ENCODE measurements at places on chromosomes 2 and 18.

DNA sequence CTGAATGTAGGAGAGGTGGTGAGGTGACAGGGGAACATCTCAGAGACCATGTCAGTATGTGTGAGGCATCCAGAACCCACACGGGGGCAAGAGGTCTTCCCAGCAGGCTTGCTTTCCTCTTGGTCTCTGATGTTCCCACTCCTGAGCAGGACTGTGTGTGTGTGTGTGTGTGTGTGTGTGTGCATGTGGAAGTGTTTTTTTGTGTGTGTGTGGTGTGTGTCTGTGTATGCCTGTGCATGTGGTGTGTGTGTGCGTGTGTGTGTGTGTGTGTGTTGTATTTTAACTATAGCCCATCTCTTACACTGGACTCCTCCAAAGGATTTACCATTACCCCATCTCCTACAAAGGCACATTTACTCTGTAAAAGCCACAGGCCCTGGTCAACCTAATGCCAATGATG, 40.4 kb downstream of the SLC4A5 start:
- DNase-seq = no peak

DNA sequence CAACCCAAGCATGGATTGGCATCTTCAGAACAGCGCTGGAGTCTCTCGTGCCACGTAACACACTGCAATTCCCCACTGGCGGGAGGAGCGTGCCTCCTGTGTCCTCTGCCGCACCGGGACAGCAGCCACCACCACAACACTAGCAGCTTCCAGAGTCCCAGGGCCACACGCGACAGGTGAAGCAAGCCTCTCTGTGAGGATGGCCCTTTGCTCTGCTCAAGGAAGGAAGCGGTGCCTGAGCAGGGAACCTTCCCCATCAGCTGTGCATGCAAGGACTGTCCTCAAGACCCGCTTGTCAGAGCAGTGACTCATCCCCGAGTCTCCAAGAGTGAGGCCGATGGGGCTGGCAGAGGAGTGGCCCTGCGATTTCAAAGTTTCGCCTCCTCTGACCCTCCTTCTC, 44.0 kb downstream of the TTC32 start:
- DNase-seq = no peak

GRCh38 chr2:241598061-241598460, 38.9 kb downstream of the THAP4 start:
- DNase-seq = no peak

GRCh38 chr2:66696374-66696773, 261.4 kb downstream of the MEIS1 start:
- DNase-seq = no peak

DNA sequence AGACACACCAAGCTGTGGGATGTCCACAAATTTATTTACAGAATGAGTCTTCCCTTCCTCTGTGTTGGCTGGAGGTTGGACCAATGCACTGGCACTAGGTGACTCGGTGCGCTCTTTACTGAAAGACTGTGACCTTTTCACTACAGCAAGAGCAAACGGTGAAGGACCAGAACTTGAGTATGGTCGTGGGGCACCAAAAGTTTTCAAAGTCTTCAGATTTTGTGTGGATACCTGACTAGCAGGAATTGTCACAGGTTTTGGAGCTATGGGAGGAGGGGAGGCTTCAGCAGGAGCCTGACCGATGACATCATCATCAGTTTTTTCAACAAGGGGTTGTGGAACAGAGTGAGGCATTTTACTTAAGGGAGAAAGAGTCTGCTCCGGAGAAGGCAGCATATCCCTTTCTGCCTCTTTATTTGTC, 73.0 kb upstream of the GRB14 start:
- no peak for DNase-seq

- DNase-seq = no peak
These were observed 37.8 kb downstream of the PSTPIP2 start for GRCh38 chr18:46034230-46034629.

GRCh38 chr18:49016648-49017539, 66.1 kb upstream of the SMAD7 start:
- peak; percentile 48 for DNase-seq

- DNase-seq = no peak
These were observed 56.5 kb downstream of the TPGS2 start for GRCh38 chr18:36772241-36772723.

DNA sequence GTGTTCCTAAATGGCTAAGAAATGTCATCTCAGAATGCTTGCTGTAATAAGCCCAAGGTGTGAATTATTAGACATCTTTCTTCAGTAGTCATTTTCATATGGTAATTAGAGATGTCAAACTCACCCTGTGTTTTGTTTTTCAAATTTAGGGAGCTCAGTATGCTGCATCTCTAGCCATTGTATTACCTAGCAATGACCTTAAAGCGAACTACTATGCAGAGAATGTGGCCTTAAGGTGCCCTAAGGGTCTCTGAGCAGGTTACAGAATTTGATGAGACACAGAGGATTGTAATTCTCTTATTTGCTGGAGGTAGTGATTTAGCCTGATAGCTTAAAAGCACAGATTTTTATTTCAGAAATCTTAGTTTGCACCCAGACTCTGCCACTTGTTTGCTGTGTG, 1052.6 kb upstream of the DDX18 start:
- no peak for DNase-seq

DNA sequence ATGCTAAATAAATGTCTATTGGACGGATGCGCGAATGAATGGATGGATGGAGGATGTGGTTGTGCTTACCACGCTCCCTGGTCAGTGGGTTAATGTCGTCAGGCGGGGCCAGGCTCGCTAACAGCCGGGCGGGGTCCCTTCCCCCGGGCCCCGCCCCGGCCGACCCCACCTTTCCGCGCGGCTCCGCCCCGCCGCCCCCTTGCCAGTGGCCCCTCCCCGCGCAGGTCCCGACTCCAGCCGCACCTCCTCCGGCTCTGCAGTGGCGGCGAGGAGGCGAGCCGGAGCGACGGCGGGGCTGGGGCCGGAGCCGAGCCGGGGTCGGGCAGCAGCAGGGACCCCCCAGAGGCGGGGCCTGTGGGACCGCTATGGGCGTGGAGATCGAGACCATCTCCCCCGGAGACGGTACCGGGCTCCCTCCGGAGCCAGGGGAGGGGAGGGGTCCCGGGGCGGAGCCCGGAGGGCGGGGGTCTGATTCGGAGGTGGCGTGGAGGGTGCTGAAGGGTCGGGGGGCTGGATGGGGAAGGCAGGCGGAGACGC, at the start of gene FKBP1B:
FKBP1B (plus strand) TSS at position 257 of the 537 bp plus-strand sequence; CDS start at position 366, 109 bp downstream.
- DNase-seq = peak; percentile 69

GRCh38 chr2:33086400-33087015, 139.8 kb downstream of the LTBP1 start:
- no peak for DNase-seq

- no peak for DNase-seq
These were observed 63.4 kb upstream of the ARHGAP28 start for GRCh38 chr18:6666012-6666685.

GRCh38 chr18:57429167-57430078, 5.8 kb upstream of the ONECUT2 start:
- no peak for DNase-seq

- no peak for DNase-seq
These were observed 13.2 kb downstream of the SNORC start for GRCh38 chr2:232883116-232883721.

GRCh38 chr2:173119944-173120343, 44.3 kb downstream of the MAP3K20 start:
- DNase-seq = no peak

GRCh38 chr18:42798606-42799170, 316.8 kb downstream of the RIT2 start:
- no peak for DNase-seq

- no peak for DNase-seq
These were observed 66.8 kb upstream of the FZD7 start for GRCh38 chr2:201966691-201967438.

- no peak for DNase-seq
These were observed 33.0 kb upstream of the KIDINS220 start for GRCh38 chr2:8870441-8870840.

DNA sequence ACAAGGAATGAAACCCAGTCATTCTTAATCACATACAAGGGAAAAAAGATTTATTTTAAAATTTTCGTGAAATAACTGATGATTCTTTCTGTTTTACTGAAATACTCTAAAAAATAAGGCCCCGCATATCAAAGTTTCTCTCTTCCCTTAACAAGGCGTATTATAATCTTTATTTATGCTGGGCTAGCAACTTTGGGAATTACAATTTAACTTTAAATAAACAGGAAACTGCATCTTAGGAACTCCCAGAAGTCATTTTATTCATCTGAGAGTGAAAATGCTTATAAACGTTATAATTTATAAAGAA, 166.7 kb downstream of the TCF4 start:
- no peak for DNase-seq

GRCh38 chr2:224127871-224128501, 88.9 kb upstream of the SERPINE2 start:
- DNase-seq = peak; percentile 46

DNA sequence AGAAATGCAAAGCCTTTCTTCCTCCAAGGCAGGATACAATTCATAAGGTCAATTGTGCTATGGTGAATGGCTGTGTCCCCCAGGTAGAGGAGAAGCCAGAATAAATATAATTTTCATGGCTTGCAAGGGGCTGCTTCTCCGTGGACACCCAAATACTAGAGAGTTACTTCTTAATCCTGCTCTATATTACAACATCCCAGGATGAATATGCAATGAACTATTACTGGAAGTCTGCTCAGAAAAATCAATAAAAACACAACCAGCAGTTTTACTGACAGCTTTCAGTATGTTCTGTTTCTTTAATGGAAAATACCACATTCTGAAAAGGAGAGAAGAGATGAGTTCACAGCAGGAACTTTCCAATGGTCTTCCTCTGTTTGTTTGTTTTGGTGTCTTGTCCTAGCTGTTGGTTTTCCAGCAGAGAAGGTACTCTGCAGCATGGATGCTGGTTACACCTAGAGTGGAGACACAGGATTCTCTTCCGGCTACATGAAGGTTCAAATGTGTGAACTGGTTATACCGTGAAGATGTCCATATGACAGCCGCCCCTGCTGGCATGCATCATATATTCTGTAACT, 213.0 kb downstream of the PID1 start:
- no peak for DNase-seq

DNA sequence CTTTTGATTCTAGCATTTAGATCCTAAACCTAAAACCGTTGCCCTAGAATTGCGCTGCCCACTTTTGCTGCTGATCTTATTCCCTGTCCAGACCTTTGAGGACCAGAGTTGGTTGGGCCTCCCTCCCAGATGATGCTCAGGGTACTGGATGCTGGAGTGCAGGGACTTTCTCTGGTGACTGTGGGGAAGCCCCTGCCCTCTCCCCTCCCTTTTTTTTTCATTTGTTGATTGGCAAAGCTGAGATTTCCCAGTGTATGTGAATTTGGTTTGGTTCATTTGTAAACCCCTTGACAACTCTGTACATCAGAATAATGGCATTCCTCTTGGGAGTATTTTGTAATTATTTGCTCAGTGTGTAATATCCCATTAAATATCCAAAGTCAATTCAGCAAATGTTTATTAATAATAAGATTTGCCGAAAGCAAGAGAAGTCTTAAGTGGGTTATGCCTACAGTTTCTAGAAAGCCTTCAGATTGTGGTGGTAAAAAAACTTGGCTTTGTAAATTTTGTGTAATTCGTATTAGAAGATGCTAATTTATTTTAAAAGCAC, 28.3 kb downstream of the RAB31 start:
- no peak for DNase-seq

DNA sequence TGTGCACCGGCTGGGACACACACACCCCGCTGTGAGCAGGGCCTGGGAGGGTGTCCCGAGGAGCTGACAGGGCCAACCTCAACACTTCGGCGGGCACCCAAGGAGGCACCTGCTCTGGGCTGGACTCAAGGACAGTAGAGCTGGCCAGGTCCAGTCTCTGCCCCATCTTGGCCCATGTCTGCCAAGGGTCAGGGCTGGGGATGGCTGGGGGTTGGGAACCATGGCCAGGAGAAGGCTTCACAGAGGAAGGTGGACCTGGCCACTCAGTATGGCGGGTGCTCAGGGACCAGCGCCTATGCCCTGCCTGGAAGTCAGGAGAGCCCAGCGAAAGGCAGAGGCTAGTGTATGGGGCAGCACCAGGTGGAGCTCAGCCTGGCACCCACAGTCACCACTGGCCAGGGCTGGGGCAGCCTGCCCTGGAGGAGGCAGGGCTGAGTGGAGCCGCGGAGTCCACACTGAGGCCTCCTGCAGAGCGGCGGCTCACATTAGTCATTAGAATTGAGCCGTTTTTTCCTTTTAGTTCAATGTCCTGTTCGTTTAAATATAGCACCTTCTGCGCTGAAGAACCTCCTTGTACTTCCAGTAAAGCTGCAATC, 4.2 kb downstream of the ERFE start:
- peak; percentile 22 for DNase-seq

DNA sequence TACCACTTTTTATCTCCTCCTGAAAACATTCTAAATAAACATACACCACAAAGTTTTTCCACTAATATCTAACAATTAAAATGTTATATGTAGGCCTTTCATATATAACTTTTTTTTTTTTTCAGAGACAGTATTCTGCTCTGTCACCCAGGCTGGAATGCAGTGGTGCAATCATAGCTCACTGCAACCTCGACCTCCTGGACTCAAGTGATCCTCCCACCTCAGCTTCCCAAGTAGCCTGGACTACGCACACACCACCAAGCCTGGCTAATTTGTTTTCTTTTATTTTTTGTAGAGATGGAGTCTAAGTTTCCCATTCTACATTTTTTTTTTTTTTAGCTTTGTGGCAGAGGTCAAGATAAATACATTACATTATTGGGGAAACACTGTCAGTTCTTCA, 1612.6 kb upstream of the NXPH2 start:
- no peak for DNase-seq

DNA sequence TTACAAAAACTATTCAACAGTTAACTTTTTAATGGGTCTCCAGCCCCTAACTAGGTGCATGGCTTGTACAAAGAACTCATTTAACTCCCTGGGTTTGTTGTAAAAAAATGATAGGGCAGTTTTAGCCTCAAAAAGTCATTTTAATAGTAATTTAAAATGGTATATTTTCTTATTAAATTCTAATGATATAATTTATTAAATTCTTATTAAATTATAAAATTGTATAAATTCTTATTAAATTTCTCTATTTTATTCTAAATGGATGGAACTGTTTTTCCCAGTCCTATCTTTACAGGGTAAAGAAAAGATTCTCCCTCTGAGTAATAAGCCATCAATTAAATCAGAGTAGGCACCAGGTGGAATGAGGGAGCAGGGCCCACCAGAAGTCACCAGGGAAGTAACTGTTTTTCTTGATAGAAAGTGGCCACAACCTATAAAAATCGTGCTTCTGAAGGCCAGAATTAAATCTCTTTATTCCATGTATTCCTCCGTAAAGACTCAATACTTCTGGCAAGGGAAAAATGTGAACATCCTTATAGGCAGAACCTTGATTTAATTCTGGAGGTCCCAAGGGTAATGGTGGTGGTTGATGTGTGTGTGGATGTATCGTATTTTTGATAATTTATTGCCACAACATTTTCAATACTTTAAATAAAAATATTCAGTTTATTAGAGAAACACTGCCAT, 814 bp downstream of the FKBP7 start:
- no peak for DNase-seq

GRCh38 chr2:237408335-237409000, 5.5 kb downstream of the COL6A3 start:
- no peak for DNase-seq

GRCh38 chr2:6089474-6089873, 397.3 kb downstream of the SOX11 start:
- DNase-seq = no peak
